ENCODE measurements at places on chromosomes 2 and 18.

DNA sequence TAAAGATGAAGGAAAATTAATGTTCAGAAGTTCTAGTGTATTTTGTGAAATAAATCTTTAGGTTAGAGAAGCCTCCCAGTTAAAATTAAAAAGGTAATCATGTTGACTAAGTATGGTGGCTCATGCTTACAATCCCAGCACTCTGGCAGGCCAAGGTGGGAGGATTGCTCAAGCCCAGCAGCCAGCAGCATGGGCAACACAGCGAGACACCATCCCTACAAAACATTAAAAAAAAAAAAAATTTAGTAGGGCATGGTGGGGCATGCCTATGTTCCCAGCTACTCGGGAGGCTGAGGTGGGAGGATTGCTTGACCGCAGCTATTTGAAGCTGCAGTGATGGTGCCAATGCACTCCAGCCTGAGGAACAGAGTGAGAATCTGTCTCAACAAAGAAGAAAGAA lies 17.9 kb downstream of the XPO1 start:
- DNase-seq = no peak

- no peak for DNase-seq
Observed at GRCh38 chr2:227326783-227327182, 1.7 kb downstream of the MFF start.

DNA sequence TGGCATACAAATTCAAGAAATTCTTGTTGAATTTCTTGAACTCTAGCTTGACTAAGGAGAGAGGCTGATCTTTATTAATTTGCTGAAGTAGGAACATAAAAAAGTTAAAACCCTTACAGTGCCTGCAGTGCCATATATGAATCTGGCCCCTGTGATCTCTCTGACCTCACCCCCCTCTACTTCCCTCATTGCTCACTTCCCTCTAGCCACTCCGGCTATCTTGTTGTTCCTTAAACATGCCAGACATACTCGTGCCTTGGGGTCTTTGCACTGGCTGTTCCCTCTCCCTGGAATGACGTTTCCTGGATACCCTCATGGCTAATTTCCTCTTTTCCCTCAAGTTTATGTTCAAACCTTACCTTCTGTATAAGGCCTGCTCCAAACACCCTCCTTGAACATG lies 246.3 kb upstream of the SIX2 start:
- no peak for DNase-seq

DNA sequence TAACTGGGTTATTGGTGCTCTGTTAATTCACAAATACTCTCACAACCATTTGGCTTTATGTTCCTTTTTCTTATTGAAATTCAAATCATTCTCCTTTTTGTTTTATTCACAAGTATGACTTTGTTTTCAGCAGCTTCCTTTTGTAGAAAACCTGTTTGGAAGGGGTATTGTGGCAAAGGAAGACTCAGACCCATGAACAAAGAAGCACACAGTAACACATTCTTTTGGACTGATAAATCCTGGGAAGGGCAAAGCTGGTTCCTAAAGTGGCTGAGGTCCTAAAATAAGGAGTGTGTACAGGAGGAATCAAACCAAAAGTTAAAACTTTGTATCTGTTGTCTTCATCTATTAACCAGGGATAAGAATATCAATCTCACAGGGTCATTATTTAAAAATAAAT lies 374.7 kb upstream of the FIGN start:
- DNase-seq = no peak

DNA sequence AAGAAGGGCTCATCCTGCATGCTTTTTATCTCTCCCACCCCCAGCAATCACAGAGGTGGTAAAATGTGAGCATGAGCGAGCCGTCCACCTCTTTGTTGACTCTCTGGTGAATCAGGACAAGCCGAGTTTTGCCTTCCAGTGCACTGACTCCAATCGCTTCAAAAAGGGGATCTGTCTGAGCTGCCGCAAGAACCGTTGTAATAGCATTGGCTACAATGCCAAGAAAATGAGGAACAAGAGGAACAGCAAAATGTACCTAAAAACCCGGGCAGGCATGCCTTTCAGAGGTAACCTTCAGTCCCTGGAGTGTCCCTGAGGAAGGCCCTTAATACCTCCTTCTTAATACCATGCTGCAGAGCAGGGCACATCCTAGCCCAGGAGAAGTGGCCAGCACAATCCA lies 19.5 kb downstream of the LIPG start:
- no peak for DNase-seq

DNA sequence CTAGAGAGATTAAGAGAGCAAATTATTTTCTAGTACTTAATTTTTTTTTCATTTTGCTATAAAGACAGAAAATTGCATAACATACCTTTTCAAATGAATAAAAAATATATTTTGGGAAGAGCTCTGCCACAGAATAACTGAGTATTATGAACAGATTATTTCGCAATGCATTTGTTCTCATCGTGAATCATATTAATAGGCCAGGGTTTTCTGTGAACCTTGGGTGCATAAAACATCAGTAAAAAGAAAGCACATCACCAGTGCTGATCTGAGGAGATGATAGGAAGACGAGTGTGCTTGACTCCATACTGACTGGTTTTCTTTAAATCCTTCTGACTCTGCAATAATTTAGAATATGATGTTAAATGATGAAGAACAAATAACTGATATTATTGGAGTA lies 409.1 kb downstream of the CPS1 start:
- no peak for DNase-seq

- no peak for DNase-seq
Observed at GRCh38 chr2:239824046-239824694, 201.0 kb downstream of the NDUFA10 start.

- DNase-seq = no peak
Observed at GRCh38 chr2:145064511-145064910, 544.6 kb upstream of the ZEB2 start.

- DNase-seq = peak; percentile 11
Observed at GRCh38 chr2:26692279-26692896, at the start of gene KCNK3. Gene KCNK3, plus strand, starts transcription at chr2:26692722. Its CDS starts 154 bp downstream, at chr2:26692876.

GRCh38 chr2:100986157-100986556 lies 15.9 kb upstream of the RPL31 start:
- no peak for DNase-seq

DNA sequence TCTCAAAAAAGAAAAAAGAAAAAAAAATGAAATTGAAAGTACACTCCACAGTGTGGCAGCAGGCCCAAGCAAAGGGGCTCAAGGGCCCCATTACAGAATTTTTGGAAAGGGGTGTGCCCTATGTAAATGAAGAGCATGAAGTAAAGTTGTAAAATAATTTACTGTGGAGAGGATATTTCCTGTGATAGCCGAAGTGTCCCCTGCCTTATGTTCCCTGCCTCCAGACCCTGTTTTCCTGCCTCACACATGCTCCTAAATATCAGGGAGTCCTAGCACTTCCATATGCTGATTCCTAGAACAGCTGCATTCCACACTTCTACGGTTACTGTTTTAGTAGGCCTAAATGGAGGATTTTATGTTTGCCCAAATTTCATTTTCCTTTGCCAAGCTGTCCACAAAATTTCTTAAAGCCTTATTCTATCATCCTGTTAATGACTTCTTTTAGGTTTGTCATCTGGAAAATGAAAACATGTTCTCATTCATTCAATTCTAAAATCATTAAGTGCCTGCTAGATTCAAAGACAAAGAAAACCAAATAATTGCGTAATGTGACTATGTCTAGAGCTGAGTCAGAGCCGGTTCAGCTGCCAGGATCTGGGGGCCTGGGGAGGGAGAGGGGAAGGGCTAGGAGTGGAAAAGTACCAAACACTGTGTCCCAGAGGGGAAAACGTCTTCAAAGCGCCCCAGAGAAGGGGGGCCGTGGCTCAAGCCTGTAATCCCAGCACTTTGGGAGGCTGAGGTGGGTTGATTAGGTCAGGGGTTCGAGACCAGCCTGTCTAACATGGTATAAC lies 25.9 kb upstream of the IMPA2 start:
- no peak for DNase-seq

DNA sequence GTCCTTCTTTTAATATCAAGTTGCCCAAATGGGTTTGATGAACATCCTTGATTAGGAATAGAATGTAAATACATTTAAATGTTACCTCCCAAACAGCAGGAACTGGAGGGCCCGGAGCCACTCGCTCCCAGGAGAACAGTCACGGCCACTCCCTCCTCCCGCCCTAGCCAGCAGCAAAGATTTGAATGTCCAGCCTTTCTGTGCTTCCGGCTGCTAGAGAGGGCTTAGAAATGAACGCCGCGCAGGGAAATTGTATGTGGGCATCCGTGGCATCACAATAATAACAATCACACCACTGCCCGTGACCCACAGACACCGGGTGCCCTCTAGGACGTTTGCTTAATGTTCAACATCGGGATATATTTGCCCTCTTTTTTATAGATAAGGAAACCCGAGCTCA lies 164.9 kb upstream of the SALL3 start:
- no peak for DNase-seq

GRCh38 chr18:59143441-59143840 lies 3.8 kb downstream of the SEC11C start:
- DNase-seq = no peak

DNA sequence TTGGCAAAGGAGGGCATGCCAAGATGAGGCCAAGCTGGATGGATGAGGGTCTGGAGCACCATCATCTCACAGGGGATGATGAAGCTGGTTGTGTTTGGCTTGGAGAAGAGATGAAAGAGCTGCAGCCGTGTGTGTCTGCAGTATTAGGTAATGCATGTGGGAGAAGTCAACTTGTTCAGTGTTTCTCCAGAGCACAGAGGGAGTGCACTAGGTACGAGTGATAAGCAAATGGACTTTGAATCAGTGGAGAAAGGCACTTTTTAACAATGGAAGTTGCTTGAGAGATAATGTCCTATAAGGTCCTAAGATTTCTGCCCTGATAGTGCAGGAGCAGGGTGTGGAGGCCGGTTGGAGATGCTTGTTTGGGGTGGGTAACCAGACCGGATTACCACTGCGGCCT lies 36.0 kb downstream of the SLC14A2 start:
- no peak for DNase-seq

GRCh38 chr18:49072524-49072934 lies 121.8 kb upstream of the SMAD7 start:
- DNase-seq = no peak

DNA sequence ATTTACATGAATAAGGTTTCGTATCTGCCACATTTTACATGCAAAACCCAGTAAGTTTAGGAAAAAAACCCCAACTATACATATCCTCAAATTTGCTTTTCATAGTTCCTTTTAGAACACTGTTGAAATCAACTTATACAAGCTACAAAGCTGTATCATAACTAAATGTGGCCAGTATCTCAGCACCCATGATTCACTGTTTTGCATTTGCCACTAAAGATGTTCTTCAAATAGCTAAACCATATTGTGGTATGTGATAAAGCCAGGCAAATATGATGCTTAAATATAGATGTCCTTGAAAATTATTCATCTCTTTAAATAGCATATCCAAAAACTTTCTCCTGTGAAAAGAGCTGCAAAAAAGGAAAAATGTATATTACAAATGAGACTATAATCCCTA lies 29.9 kb downstream of the ROCK2 start:
- no peak for DNase-seq

DNA sequence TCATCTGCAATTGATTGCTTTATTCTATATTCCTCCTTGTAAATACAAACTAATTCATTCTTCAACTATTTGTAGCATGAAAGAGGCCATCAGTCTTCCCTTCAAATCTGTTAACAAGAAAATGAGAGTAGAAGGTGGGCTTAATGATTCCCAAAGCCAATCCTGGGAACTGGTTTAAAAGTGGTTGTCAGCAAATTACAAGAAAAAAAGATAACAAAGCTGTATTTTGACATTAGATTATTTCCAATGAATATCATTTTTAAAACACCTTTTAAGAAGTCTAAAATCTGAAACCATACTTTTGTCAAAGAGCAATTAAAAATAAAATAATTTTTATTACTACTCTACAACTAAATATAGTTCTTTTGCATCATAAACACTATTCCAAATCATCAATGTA lies 139.2 kb downstream of the DYM start:
- DNase-seq = no peak

DNA sequence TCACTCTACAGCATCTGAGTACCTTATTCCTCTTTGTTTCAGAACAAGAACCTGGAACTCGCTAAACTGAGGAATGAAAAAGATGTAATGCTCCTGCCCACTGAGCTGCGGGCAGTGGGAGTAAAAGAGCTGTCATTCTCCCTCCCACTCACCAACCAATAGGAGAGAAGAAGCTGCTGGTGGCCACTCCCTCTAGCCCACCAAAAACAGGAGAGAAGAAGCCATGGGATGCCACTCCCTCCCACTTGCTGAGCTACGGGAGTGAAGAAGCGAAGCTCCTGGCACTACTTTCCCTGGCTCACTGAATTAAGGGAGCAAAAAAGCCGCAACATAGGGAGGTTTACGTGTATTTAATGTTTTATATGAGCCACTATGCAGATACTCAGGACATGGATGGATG lies 53.7 kb downstream of the RIT2 start:
- DNase-seq = no peak

DNA sequence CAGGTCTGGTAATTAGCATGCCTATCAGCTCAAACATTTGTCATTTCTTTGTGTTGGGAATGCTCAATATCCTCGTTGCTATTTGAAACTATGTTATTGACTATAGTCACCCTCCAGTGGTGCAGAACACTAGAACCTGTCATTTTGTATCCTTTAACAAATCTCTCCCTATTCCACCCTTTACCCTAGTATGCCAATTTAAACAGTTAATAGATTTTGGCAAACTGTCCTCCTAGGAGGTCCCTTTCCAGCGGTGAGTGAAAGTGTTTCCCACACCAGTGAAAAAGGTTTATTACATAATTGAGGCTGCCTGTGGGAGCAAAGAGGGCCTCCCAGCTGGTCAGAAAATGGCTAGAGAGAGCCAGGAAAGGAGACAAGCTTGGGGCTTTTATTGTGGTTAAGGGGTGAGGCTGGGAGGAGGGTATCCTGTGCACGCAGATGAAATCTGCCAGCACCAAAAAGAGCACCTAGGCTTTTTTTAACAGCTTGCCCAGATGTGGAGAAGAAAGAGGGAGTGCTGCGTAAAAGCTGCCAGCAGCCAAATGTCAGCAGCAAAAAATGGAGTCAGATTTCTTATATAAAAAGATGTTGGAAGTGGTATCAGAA lies 1.8 kb upstream of the DRC1 start:
- DNase-seq = no peak

- DNase-seq = no peak
Observed at GRCh38 chr2:143937723-143938350, 582.1 kb downstream of the ZEB2 start.

DNA sequence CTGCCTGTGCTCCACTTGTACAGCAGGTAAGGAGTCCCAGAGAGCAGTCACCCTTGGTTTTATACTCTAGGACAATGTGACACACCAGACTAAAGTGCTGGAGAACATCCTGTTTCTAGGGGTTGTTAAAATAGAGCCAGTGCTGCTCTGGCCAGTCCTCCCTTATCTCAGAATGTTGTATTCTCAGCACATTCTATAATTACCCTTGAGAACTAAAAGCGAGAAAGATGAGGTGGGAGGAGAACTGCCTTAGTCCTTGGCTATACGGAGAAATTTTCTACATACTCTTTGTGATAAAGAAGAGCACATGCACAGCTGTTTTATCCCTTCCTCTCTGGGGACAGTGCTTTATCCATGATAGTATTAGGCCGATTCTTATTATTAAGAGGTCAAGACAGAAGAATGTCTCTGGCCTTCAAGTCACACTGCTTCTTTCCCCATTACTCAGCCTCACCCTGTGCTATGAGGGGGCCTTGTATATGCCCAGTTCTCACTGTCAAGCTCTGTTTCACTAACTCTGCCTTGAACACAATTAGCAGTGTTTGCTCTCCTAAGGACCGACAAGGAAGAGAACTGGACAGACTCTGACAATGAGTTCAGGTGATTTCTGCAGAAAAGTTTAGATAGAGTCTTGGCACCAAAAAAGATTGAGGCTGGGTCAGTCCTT lies 385.8 kb downstream of the TRIB2 start:
- DNase-seq = no peak
